ENCODE measurements at places on chromosomes 3 and 15.
A peak's percentile ranks its signal among the peaks of the same experiment; 100 is the strongest.

GRCh38 chr3:55974421-55975165, 487.5 kb upstream of the WNT5A start:
- no peak for DNase-seq

DNA sequence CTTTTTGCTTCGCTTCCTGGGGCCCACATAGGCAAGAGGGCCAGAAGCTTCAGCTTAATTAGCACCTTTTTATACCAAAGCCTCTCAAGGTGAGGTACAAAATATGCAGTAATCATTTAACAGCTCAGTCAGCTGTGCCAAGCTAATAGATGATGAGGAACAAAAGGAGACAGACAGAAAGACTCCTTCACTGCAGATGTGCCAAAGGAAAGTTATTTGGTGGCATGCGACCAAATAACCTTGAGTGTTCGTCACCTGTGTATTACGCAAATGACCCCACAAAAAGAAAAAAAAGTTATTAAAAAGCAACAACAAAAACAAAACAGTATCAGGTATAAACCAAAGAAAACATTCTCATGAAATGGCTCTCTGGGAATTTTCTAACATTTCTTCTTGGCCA, 325.8 kb upstream of the IGF1R start:
- DNase-seq, result no peak

- DNase-seq, result no peak
These were observed 6.1 kb downstream of the NGRN start for GRCh38 chr15:90271459-90272166.

DNA sequence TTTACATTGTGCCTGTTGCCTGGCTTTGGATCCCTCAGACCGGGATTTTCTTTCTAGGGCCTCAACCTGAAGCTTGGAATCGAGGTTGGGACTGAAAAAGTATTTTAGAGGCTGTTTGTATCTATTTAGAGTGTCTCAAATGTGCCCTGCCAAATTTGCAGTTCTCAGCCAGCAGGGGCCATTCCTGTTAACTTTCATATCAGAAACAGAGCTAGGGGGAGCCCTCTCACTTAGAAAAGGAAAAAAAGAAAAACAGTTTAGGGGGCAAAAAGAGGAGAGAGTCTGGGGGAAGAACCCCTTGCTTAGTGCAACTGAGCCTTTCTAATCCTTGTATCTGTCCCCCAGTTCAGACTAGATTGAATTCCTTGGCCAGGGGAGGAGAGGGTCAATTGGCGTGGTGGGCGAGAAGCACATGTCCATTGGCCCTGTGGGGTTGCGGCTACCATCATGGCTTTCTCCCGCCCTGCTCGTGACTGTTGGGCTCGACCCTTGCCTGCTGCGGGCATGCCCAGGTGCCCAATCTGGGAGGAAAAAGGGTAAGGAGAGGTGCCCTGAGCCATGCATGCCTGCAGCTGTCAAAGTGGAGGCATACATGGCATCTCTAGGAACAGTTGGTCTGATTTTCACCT, 101.6 kb downstream of the CFAP44 start:
- no peak for DNase-seq

GRCh38 chr3:46853441-46854415, 9.5 kb downstream of the MYL3 start:
- no peak for DNase-seq

GRCh38 chr15:44068347-44068746, 126.7 kb downstream of the FRMD5 start:
- no peak for DNase-seq

DNA sequence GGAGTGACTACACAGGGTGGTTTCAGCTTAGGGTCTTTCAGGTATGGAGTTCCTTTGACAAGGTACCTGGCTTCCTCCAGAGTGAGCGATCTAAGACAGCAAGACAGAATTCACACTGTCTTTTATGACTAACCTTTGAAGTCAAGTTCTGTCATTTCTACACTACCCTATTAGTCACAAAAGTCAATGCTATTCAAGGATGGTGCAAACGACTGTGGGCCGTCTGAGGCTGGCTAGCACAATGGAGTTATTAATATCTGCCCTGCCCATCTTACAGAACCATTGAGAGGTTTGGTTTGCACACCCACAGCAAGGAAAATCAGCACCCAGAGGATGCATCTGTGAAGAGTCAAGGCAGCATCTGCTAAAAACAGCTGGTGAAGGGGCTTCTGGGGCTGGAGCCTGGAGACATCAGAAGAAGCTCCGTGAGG, 62.9 kb upstream of the XCR1 start:
- no peak for DNase-seq

- no peak for DNase-seq
These were observed 108.9 kb downstream of the ATG7 start for GRCh38 chr3:11381141-11381540.

- DNase-seq, result no peak
These were observed 42.7 kb downstream of the ESYT3 start for GRCh38 chr3:138477120-138477519.

GRCh38 chr15:57505949-57506391, 85.7 kb upstream of the MYZAP start:
- DNase-seq, result no peak

GRCh38 chr3:58535531-58536500, 1.2 kb downstream of the ACOX2 start:
- no peak for DNase-seq

- no peak for DNase-seq
These were observed 23.1 kb downstream of the ISG20 start for GRCh38 chr15:88661761-88662556.

DNA sequence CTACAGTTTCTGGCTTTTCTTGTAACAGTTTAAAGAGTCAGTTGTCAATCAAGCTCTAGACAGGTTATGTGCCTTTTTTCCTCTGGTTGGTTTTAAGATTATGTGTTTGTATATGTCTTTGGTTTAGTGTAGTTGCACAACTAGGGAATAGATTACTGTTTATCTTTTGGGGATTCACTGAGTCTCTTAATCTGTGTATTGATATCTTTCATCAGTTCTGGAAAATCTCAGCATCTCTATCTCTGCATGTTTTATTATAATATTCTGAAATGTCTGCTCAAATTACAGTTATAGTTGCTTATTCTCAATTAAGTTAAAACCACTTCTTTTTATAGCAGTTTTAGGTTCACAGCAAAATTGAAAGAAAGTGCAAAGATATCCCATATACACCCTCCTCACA, 14.3 kb downstream of the DUT start:
- DNase-seq, result no peak

- no peak for DNase-seq
These were observed 7.3 kb downstream of the B3GNT5 start for GRCh38 chr3:183260167-183260904.

DNA sequence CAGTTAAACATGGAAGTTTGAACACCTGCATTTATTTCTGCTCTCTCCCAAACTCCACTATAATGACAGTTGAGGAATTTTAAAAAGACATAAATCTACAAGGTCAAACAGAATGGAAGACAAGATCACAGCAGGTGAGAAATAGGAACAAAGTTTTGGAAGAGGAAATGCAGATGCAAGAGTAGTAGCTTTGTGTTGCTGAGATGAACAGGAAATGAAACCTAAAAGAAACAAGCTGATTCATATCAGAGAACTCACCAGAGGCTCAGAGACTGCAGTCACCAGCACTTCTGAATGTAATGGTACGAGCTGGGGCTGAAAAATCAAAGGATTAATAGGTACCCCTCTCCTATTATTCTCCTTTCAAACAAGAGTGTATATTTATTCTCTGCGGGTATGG, 459.9 kb downstream of the RAP2B start:
- DNase-seq, result no peak

DNA sequence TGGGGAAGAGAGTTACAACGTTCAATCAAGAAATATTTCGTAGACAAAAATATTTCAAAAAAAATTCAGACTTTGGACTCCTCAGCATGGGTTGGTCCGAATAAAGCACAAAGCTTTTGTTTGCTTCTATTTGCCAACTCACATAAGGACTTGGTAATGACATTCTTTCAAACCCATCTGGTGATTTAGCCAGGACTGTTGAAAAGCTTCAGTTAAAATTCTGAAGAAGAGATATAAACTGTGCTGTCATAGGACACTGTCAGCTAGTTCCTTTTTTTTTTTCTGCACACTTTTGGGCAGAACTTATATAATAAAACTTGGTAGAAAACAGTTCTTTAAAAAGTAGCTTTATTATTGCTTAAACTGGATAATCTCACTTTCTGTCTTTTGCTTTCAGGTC, 660.8 kb upstream of the SGO1 start:
- no peak for DNase-seq

- DNase-seq, result no peak
These were observed 253.2 kb downstream of the RORA start for GRCh38 chr15:60975952-60976351.

GRCh38 chr3:41569632-41570305, 370.5 kb downstream of the CTNNB1 start:
- no peak for DNase-seq

- no peak for DNase-seq
These were observed 38.0 kb upstream of the TM4SF1 start for GRCh38 chr3:149415484-149415883.

- no peak for DNase-seq
These were observed 26.1 kb downstream of the CAPN3 start for GRCh38 chr15:42385206-42385979.

GRCh38 chr15:41634072-41634626, 26.1 kb upstream of the MGA start:
- no peak for DNase-seq

DNA sequence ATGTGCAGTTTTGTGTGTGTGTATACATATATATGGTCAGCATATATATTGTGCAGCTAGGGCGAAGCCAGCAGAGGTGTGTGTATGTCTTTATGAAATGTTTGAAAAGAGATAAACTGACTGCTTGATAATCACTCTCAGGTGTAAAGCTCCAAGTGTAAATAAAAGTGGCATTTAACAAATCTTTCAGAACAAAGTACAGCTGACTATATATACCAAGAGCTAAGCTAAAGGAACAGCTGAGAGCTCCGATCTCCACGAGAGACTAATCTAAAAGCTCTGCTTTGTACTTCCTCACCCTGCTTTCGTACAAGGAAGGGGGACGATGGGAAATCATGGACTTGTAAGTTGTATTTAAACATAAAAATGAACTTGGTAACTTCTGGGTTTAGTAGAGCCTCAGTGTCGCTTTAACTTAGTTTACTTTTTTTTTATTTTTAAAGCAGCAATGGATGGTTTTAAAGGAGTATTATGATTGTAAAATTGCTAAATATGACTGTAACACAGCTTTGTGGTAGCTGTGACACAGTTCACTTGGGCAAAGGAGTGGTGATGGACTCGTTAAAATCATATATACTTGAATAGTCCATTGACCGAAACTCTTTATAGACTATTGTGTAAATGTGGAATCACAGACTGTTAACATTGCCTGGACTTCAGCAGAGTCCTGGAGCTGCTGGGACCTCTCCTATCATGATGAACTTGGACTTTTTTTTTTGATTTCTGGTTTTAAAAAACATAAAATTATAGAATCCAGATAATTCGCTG, 11.4 kb upstream of the ITPKA start:
- DNase-seq, result no peak

DNA sequence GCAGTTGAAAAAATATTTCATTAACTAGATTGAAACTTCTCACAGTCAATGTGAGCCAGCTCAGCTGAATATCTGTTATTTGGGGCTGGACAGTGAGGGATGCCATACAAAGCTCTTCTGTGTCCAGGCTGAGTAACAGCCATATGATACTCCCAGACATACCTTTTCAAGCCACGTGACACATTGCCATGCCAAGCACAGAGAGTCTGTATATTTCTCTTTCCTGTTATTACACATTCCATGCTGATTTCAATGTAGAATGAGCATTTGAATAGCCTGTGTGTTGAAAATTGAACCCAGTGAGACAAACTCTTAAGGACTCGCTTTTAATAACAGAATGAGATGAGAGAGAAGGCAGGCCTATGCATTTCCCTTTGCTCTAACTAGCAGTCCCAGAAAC, 334.7 kb upstream of the RASGRP1 start:
- no peak for DNase-seq

GRCh38 chr3:45513041-45513440, 81.5 kb upstream of the LIMD1 start:
- DNase-seq, result no peak

- no peak for DNase-seq
These were observed 769 bp downstream of the C2CD4A start for GRCh38 chr15:62067448-62068044.

- peak; percentile 60 for DNase-seq
These were observed 1.4 kb upstream of the AP4E1 start for GRCh38 chr15:50906954-50907600.

DNA sequence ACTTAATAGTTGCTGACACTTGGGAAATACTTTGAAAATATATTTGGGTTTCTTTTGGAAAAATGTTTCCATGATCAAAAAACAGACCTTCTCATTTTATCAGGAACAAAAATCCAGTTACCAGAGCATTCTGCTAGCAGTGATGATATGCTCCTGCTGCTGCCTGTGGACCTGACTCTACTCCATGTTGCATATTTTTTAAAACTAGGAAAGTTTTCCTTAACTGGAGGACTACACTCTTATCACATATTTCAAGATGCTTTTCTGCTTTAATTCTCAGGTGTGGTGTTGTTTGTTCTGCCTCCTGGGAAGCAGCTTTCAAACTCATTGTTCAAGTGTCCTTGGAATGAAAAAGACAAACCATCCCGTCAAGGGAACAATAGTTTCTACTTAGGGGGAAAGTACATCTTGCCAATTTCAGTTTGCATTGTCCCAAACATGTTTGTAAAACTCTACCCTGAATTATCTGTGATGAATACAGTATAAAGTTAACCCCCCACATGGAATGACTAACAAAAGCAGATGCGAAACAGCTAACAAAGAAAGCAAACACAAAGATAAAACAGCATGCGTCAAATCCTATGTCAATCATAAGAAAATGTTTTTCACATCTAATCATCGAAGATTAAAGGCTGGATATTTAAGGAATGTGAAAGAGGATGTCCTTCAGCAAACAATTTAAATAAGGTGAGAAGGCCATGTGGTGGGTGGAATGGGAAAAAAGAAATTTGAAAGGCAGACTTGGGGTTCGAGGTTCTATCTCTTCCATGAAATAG, 40.1 kb upstream of the PSMD6 start:
- DNase-seq, result no peak

GRCh38 chr15:98842973-98843285, 164.7 kb downstream of the PGPEP1L start:
- DNase-seq, result no peak

GRCh38 chr15:90471769-90472168, 58.0 kb upstream of the CRTC3 start:
- no peak for DNase-seq

DNA sequence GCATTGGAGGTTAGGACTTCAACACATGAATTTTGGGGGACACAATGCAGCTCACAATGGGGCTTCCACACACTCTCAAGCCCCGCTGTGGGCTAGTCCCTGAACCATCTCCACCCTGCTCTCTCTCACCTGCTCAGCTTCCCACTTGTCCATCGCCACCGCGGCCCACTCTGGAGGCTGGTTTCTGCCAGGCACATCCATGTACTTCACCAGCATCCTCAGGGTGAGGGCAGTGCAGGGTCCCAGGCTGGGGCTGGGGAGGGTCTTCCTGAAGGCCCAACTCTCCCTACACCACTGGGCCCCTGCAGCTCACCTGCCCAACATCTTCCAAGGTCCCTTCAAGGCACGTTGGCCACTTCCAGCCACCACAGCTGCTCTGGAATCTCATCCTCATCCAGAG, 46.4 kb downstream of the KLF15 start:
- DNase-seq, result no peak

GRCh38 chr3:98600412-98601095, 7.1 kb upstream of the CPOX start:
- no peak for DNase-seq
